T-helper 9 cell (primary cell): ENCODE measurements at places on chromosomes 3 and 15.

- peak; percentile 34 for DNase-seq
Measured at GRCh38 chr3:129278966-129279906, 566 bp downstream of the HMCES start.

DNA sequence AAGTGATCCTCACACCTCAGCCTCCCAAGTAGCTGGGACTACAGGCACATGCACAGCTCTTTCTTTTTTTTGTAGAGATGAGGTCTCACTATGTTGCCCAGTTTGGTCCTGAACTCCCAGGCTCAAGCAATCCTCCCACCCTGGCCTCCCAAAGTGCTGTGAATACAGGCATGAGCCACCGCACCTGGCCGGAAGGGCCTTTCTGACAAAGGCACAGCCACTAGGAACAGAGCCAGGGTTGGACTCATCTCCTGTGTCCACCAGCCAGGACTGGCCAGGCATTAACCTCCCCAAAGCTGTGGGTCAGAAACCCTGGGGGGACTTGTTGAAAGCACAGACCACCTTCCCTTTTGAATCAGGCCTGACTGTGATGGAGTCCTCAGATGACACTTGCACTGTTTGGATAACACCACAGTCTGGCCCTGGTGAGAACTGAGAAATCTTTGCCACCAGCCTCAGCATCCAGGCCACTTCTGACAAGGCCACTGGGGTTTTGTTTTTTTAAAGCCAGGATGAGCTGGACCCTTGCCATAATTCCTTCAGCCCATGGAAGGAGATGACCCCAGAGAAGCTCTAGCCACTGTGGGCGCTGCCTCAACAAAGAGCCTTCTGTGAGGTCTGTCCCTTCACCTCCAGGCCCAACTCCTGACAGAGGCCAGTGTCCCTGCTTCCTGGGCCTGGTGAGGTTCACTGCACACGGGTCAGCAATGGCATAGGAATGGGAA, 4.8 kb downstream of the TKT start:
- no peak for DNase-seq

- no peak for DNase-seq
Measured at GRCh38 chr3:141385406-141386125, 17.3 kb downstream of the ZBTB38 start.

DNA sequence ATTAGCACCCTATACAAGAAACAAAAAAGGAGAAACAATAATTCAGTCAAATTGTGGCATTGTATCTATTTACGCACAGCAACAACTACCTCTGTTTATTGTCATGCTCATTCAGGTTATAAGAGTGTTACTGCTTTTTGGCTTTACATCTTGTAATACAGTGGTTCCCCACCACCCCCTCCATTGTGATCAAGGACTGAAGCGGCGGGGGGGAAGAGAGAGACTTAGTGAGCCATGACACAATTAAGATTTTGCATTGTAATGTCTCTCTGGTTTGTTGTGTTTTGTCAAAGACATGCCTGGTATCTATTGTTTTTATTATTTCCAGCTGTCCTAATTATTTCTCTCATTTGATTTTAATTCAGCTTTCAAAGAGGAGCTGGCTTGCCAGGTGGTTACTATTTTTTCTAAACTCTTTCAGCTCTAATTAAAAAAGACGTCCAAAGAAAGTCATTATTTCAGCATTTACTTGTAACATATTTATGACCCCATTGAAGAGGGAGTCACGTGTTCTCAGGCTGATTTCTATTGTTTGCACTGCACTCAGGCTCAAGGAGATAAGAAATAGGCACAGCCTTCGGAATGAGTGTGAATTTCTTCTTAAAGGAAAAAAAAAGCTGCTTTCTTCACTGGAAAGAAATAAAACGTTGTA, 234.4 kb upstream of the TBL1XR1 start:
- DNase-seq = no peak

- no peak for DNase-seq
Measured at GRCh38 chr3:12527757-12528143, 17.5 kb downstream of the MKRN2OS start.

DNA sequence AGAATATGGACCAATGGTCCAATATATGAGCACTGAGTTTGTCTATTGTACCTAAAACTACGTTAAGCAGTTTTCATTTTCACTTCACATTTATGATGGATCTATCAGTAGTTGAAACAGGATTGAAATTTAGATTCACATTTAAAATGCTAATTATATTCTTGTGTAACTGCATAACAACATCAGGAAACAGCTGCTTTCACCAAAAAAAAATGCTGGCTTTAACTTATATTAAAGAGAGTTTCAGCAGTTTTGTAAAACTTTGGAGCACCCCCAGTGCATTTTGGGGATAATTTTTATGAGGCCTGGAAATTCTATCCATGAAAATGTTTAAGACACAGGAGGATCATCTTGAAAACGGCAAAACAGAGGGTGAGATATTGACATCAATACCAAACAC, 142.8 kb upstream of the ROBO2 start:
- DNase-seq = no peak

GRCh38 chr3:189779166-189779565, 148.0 kb downstream of the TP63 start:
- no peak for DNase-seq

- DNase-seq = no peak
Measured at GRCh38 chr3:10837849-10838248, 21.8 kb downstream of the SLC6A11 start.

DNA sequence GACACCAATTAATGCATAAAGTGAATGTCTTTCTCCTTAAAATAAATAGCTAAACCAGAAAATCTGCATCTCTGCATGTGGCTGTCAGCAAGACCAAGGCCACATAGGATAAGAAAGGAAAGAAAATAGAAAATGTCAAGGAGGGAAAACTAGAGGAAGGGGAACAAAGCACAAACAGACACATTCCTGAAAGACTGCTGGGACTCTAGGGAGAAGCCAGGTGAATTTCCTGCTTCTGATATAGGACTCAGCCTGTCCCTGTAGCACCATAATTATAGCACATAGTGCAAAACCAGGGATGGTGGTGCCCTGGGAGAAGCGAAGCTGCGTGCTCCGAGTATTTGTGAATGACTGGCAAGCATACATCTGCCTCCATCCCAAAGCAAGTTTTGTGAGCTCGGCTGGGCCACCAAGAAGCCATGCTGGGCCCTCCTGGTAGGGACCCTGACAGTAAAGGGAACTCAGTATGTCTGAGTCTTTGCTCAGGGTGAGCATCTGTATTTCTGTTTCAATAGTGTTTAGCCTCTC, 14.2 kb downstream of the FSTL1 start:
- no peak for DNase-seq

GRCh38 chr3:196868297-196868661, 559 bp downstream of the SENP5 start:
- peak; percentile 5 for DNase-seq
